Dermis microvascular lymphatic vessel endothelial cell (primary cell): ENCODE measurements at places on chromosomes 1 and 21. TPM values are rescaled to one million over a fixed set of nuclear protein-coding genes. Genes with fewer than 3 reads are reported as not detected.

The PINK1 gene
- total RNA-seq, result 53.4 and 100 TPM in 2 replicates

The CCDC190 gene
- total RNA-seq, result not detected in 2 replicates

The CDA gene
- 1.2 and 4.4 TPM in 2 replicates for total RNA-seq

The TMPRSS2 gene
- total RNA-seq, result not detected in 2 replicates

The S100A1 gene
- not detected in 2 replicates for total RNA-seq

The TMEM79 gene
- 0.51 and 0.90 TPM in 2 replicates for total RNA-seq
